ENCODE measurements at places on chromosomes 6 and 20.

DNA sequence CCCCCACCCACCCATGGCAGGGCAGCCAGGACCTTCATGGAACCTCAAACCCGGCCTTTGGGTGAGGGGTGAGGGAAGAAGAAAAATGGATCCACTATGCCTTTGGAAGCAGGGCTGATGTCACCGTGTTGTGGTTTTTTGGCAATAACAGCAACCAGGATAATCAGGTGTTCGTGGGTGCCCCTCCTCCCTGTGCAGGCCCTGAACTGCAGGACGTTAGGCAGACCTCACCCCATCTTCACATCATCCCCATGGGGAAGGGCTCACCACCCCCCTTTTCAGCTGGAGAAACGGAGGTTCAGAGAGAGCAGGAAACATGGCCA lies 3.6 kb downstream of the GABRR2 start:
- no peak for DNase-seq

GRCh38 chr6:165186041-165186440 lies 123.4 kb downstream of the C6orf118 start:
- DNase-seq = no peak

DNA sequence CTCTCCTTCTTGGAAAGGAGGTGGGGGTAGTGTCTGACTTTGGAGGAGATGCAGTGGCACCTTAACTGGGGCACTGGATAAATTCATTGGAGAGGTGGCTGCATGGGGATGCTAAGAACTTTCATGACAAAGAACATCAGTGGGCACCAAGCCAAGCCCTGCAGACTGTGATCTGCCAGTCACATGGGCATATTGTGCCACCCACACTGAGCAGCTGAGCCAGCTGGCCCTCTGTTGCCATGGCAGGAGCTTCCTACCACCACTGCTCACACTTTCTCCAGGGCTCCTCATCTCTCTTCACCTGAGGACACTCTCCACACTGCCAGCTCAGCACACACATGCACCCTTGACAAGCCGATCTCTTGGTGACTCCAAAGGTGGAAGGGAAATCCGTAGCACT lies 715.6 kb downstream of the QKI start:
- no peak for DNase-seq

- peak; percentile 26 for DNase-seq
Measured at GRCh38 chr6:134057478-134057877, 5.1 kb upstream of the SLC2A12 start.

- no peak for DNase-seq
Measured at GRCh38 chr20:24910461-24910860, 38.6 kb upstream of the CST7 start.

GRCh38 chr6:42123379-42124103 lies 18.9 kb downstream of the C6orf132 start:
- no peak for DNase-seq

DNA sequence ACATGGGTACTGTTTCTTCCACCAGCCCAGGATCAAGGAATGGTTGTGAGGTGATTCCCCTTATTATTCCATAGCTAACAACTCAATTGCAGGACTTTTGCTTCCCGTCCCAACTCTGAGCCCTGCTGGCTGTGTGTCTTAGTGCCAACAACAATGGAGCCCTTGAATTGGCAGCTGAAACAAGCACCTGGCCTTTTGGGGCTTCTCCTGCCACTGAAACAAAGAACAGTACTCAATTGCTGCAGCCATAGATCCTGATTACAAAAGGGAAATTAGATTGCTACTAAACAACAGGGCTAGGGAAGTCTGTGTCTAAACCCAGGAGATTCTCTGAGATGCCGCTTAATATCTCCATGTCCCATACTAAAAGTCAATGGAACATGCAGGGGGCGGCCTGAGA lies 61.3 kb upstream of the CARMIL1 start:
- DNase-seq = no peak

DNA sequence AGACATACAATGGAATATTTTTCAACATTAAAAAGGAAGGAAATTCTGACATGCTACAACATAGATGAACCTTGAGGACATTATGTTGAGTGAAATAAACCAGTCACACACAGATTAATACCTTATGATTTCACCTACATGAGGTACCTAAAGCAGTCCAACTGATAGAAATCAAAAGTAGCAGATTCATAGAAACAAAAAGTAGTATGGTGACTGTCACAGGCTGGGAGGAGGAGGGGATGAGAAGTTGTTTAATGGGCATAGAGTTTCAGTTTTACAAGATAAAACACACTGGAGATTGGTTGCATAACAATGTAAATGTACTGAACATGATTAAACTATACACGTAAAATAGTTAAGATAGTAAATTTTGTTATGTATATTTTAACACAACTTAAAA lies 48.5 kb upstream of the OLIG3 start:
- DNase-seq = no peak

- no peak for DNase-seq
Measured at GRCh38 chr6:79167931-79168694, 66.4 kb downstream of the HMGN3 start.

DNA sequence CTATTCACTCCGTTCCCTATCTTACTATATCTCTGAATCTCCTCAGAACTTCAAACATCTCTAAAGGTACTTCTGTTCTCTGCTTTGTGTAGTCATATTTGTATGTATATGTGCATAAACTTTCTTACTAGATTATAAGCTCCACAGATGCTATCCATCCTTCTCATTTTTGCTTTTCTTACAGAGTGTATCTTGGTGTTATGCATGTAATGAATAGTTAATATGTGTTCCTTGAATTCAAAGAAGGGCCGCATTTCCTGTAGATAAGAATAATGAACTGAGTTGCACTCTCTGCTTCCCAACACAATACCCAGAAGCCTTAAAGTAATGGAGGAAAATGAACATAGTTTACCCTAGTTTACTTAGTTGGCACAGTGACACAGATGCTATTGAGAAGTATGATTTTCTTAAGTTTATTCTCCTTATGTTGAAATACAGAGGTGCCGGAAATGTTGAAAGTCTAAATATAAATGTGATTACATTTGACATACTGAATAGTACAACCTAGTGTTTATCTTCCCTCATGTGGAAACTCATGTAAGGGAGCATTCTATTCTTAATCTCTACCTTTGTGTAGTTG lies 6.0 kb downstream of the NUS1 start:
- DNase-seq = no peak

DNA sequence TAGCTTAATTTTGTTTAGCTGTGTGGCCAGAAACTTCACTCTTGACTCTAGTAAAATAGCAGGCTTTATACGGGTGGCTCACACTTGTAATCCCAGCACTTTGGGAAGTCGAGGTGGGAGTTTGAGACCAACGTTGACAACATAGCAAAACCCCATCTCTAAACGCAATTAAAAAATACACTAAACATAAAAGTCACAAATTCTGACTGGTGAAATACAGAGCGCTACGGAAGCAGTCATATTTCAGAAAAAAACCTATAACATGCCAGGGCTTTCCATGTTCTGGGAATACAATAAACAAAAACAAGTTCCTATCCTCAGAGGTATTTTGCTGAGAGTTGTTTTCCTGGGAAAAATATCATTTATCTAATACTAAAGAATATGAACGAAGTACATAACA lies 24.8 kb upstream of the ZSCAN23 start:
- no peak for DNase-seq

DNA sequence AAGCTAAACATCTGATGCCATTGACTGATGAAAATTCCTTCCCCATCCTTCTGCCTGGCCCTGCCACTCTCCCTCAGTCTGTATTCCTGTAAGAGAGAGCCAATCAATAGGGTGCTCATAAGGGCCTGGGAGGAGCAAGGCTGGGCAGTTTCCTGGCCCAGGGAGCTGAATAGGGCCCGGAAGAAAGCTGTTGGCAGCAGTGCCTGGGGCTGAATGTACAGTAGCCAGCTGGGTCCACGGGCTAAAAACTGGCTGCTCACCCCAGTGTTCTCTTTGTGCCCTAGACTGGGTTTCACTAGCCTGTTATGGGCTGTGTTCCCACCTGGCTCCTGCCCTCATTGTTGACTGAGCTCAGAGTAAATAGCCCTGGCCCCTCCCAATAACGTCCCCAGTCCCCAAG lies 1.7 kb upstream of the WFDC2 start:
- no peak for DNase-seq

DNA sequence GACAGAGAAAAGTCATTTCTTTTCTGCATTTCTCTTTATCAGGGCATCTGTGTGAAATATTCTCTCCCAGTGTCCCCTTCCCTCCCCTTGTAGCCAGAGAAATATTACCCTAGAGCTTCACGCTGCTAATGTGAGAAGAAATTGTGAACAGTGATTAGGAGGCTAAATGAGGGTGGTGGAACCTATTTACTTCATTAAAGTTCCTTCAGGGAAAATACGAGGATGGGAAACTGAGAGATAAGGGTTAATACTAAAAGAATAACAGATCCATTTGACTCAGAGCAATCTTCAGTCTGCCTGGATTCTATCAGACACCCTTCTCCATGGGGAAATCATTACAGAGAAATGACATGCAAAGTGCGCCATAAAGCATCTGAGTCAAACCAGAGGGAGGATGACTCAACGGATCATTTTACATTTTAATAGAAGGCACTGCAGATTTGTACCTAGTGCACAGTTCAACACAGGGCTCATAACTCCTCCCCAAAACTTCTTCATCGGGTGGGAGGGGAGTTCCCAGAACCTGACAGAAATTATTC lies 131.3 kb downstream of the GJA10 start:
- DNase-seq = no peak

DNA sequence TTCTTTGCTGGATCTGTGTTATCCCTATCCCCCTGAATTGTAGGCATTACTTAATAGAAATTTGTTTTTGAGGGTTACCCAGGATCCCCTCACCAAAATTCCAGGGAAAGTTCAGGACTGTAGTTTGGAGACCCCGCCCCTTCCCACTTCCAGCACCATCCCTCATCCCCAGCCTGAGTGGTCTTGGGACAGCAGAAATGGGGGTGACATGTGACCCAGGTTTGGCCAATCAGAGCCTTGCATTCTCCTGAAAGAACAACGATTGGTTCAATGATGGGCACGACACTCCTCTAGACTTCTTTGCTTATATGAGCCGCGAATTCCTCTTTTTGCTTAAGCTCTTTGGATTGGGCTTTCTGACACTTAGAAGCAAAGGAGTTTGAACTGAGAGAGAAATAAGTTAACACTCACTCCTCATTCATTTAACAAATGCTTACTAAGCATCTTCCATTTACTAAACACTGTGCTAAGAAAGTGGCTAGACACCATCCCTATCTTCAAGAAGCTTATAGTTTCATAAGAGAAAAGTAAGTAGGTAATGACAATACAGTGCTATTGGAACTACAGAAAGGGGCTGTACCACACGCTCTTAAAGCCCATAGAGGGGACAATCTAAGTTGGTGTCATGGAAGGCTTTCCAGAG lies 24.9 kb upstream of the PAQR8 start:
- no peak for DNase-seq

DNA sequence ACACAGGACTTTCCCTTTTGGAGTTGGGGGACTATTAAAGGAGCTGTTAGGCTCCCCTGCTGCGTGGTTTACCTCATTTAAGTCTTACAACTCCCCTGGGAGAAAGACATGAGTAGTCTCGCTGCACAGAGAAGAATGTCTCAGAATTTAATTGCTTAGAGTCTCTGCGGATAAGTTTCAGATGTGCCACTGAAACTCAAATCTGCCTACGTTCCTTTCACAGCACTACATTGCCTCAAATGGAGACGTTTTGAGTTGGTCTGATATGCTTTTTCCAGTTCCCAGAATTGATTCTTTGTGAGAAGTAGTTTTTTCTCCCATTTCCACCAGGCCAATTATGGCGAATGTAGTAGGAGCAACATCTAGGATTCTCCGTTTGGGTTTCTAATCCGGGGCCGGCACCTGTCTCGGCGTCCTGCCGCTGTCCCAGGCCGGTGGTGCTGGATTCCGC lies 532 bp upstream of the SLC35F1 start:
- no peak for DNase-seq

DNA sequence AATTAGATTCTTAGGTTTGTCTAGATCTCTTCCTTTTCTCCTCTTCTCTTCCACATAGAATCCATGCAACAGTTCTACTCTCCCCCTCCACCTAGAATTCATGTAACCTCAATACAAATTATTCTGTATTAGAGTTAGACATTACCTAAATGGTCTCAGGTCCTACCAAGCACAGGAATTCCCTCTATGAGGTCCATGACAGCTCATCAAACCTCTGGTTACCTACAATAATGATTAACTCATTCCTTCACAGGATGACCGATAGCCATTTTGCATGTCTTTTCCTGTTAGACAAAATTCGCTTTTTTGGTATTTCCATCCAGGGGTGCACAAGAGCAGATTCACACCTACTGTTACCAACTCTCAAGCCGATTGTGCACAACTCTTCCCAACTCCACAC lies 27.4 kb upstream of the BMP2 start:
- no peak for DNase-seq

DNA sequence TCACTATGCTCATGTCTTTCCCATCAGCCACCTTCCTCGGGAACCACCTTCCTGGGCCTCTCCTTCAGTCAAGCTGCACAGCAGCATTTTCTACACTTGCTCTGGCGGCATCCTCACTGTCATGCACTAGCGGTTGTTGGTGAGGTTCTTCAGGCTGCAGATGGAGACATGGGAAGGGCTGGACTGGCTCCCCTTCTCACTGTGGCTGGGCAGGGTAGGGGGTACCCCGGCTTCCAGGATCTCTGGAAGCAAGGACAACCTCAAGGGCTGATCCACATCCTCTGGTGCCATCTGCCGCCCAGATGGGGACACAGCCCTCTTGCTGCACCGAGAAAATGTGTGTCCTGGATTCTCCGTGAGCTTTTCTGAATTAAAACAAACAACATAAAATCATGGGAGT lies 180.1 kb upstream of the RNF24 start:
- peak; percentile 14 for DNase-seq

- no peak for DNase-seq
Measured at GRCh38 chr6:32191696-32192607, 491 bp downstream of the GPSM3 start.

DNA sequence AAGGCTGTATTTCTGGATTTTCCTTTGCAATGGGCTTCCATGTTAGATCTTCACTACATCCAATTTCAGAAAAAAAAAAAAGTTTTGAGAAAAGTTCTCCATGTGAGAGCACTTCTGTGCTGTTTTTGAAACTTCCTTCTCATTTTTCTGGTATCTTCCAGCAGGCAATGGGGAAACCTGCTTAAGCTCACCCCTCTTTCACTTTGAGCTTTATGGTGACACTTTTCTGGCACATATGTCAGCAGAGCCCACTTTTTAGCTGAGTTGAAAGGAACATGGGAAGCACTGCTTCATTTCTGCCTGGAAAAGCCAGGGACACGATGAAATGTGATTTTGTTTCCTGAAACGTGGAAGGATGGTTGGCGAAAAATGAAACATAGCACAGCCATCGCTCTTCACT lies 293.7 kb downstream of the PLCB1 start:
- no peak for DNase-seq

All from NCI-H446 (cell line).